ENCODE measurements at places on chromosomes 7 and 10. TPM values are rescaled to one million over a fixed set of nuclear protein-coding genes. Genes with fewer than 3 reads are reported as not detected.

LRRD1 gene
- 0.40 TPM for total RNA-seq

DNA sequence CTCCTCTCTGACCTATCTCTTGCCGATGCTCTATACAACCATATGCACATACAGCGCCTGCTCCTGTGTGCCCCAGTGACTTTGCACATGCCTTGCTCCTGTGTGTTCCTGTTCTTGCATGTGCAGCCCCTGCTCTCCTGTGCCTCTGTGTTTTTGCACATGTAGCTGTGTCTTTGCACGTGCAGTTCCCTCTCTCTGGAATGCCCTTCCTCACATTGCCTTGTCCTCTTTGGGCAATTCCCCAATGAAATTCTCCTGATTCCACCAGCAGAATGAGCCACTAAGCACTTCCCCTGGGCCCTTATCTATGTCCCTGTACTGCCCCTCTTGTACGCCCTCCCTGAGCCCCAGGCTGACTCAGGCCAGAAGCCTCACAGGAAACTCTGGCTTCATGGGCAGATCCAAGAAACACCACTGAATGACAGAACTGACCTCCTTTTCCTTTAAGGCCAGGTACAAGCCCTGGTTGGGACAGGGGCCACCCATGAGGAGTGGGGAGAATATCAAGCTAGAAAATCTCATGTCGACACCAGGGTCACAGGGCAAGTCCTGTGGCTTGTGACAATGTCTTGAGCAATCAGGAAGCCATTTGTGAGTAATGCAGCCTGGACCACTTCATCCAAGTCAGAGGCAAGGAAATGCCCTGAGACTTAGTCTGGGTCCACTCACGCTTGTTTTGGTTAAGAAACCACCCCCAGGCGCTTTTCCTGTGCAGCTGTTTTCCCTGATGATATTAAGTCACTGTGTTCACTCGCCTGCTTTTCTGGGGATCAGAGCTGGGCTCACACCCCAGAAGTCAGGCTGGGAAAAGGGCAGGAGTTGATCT lies 1.9 kb upstream of the ARHGAP22 start:
- no peak for DNase-seq
- no peak overlapping the region for H3K27ac ChIP-seq
- H3K27me3 ChIP-seq: peaks cover 6% of the 10 kb centered on the region
- no peak overlapping the region for H3K4me3 ChIP-seq

- H3K27me3 ChIP-seq: no peaks in the 10 kb centered on the region
- no peaks in the 10 kb centered on the region for H3K36me3 ChIP-seq
- DNase-seq: no peak
- H3K27ac ChIP-seq: no peak overlapping the region
- no peak overlapping the region for H3K4me3 ChIP-seq
Observed at GRCh38 chr10:32461203-32461602, 15.3 kb downstream of the CCDC7 start.

PRSS37 gene
- 0.51 TPM for total RNA-seq

SAP25 gene
- 2.5 TPM for total RNA-seq

PDE1C gene
- 2.4 TPM for total RNA-seq

- DNase-seq: no peak
- no peaks in the 10 kb centered on the region for H3K36me3 ChIP-seq
- H3K27me3 ChIP-seq: no peaks in the 10 kb centered on the region
- no peak overlapping the region for H3K4me3 ChIP-seq
- H3K4me1 ChIP-seq: no peaks in the 10 kb centered on the region
Observed at GRCh38 chr10:35501923-35502322, 103.2 kb upstream of the GJD4 start.

CLDN4 gene
- total RNA-seq: 216 TPM

MARVELD1 gene
- 32.8 TPM for total RNA-seq

DNA sequence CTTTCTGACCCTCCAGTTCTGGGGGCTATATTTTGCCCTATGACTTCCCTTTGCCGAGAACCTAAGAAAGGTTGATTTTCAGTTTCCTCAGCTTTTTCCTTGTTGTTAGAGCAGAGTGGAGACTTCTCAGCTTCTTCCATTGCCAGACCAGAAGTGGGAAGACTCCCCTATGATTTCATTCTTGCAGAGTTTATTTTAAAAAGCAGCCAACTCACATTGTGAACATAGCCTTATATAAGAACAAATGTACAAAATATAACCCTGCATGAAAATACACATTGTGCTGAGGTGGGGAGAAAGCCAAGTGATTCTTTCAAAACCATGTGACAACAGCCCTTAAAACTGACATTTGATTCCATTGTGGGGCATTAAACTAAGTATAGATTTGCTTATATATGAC lies 33.8 kb upstream of the FZD8 start:
- DNase-seq: no peak
- no peaks in the 10 kb centered on the region for H3K36me3 ChIP-seq
- no peaks in the 10 kb centered on the region for H3K27me3 ChIP-seq
- H3K4me3 ChIP-seq: no peak overlapping the region
- no peaks in the 10 kb centered on the region for H3K4me1 ChIP-seq

DNA sequence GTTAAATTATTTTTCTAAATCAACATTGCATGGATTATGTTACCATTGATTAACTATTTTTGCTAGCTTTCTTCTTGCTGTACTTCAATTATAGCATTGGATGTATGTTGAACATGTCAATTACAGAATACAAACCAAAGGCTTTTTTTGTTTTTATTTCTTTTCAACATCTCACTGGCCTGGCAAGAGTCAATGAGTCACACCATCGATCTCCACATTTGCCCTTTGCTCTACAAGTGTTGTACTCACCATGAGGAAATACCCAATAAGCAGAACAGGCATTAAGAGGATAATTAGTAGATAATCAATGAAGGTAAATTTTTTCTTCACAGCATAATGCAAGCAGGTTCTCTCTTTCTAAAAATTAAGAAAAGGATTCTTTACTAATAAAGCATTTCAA lies 23.3 kb downstream of the ANKRD22 start:
- no peaks in the 10 kb centered on the region for H3K27me3 ChIP-seq
- H3K27ac ChIP-seq: no peak overlapping the region
- H3K4me1 ChIP-seq: no peaks in the 10 kb centered on the region
- no peak overlapping the region for H3K4me3 ChIP-seq
- H3K36me3 ChIP-seq: no peaks in the 10 kb centered on the region
- DNase-seq: no peak

GRCh38 chr7:39429421-39429820 lies 136.8 kb upstream of the YAE1 start:
- DNase-seq: no peak
- no peaks in the 10 kb centered on the region for H3K36me3 ChIP-seq
- H3K27me3 ChIP-seq: no peaks in the 10 kb centered on the region
- H3K4me3 ChIP-seq: no peak overlapping the region
- H3K4me1 ChIP-seq: no peaks in the 10 kb centered on the region
- no peak overlapping the region for H3K27ac ChIP-seq

- H3K27me3 ChIP-seq: no peaks in the 10 kb centered on the region
- no peak within 1 kb of the TSS for H3K27ac ChIP-seq
- H3K36me3 ChIP-seq: no peaks in the 10 kb centered on the region
- DNase-seq: no peak
Observed at GRCh38 chr7:37683246-37684120, at the start of gene GPR141. Gene GPR141 (plus strand): TSS chr7:37683766. CDS start chr7:37740394, 56,628 bp downstream.

HOXA1 gene
- not detected for total RNA-seq

All from prostate gland (tissue), 2 donors.